Activated CD8-positive, alpha-beta memory T cell treated with anti-CD3 and anti-CD28 coated beads for 48 hours (primary cell): ENCODE measurements at places on chromosomes 5 and 9.

DNA sequence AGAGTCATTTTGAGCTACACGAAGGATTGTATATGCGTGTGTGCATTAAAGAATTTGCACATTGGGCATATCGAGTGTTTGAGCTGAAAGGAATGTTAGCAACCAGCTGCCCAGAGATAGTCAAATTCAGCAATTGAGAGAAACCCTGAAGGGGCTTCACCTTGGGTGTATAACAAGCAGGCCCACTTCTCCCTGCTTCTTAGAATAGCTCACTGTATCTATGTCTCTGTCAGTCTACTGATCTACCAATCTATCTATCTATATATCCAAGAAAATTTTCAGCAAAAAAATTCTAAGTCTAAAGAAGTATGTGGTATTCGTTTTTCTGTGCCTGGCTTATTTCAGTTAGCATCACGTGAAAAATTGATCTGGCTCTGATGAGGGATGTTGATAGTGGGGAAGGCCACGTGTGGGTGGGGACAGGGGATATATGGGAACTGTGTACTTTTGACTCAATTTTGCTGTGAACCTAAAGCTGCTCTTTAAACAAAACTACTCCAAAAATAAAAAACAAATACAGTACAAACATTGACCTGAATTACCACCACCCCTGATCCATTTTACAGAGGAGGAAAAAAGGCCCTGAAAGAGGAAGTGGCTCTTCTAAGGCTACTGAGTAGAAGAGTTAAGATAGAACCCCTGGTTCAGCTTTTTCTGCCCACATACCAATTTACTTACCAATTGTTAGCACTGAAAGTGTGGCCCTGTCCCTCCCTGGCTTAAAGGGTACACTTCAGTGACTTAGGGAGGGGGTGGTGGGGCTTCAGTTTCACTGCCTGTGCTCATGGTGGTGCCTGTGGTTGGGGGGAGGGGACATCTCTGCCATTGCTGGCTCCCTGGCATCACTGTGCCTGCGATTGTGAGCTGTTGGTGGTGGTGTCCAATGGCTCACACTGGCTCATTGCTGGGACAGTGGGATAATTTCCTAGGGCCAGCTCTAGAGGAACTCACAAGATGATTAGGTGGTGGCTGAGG is 141.8 kb downstream of the DOCK2 start:
- DNase-seq: no peak

DNA sequence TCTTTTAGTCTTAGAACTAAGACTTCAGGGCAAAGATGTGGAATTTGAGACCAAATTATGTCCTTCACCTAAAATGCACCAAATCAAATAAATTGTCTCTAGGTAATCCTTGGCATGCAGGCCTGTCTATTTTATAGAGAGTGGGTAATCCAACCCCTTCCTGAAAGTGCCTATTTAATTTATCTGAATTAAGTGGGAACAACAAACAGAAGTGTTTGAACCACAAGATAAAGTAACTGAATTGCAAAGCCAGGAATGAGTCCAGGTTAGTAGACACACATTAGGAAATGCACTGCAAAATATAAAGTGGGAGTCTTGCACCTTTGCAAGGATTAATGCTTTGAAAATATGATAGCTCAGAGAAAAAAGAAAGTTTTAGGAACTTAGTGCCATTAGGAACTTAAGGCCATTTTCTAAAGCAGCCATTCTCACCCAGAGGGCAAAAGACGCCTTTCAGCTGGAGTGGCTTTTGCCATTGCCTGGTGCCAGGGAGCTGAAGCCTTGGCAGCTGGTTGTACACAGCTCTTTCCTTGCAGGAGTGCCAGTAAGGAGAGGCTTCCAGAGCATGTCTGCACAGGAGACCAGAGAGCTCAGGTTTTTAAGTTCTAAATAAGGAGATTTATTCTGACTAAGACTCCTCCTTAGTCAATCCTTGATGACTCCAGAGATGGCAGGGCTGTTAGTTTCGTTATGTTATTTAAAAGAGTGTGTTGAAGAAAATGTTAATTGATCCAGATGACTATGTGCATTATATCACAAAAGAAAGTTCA is 151.7 kb upstream of the ELL2 start:
- DNase-seq: no peak

GRCh38 chr5:106092455-106092854 is 1578.3 kb downstream of the EFNA5 start:
- no peak for DNase-seq

DNA sequence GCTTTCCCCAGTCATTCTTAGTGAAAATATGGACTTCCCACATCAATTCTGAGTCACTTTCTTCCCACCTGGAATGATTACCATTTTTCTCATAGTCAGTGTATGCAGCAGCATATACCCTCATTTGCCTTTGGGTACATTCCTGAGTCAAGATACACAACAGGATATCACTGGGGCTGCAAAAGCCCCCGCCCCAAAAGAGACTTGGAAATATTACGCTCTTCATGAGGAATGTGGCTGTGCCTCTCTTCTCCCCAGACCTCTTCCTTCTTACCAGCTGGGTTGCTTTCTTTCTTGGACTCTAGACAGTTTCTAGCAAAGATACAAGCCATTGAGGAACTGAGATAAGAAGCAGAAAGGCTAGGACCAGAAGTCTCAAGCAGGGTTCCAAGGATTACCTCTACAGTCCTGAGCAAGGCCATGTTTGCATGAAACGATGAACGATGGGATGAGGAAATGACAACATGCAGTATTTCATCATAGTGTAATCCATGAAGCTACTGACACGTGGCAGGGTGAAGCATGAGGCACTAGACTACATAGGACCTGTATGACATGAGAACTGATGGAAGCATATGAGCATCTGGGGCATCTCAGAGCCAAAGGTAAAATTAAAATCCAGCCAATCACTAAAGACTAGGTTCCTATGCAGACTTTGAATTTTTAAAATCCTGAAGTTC is 218.1 kb downstream of the RAB3C start:
- DNase-seq: no peak

DNA sequence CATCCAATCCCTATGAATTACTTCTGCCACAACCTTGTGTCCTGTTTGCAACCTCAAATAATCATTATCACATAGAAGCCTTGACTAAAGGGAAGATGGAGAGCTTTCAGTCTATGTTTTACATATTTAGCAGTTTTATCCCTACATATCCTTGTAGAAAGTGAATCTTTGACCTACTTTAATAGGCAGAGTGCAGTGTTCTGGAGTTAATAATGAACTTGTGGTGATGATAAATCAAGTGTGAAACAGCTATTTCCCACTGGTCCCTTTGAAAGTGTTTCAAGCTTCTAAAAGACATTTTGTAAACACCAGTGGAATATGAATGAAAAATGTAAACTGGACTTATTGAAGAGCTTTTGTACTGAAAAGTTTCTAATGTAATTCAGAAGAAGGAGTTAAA is 406.7 kb downstream of the GABRG2 start:
- DNase-seq: no peak
